ENCODE measurements at places on chromosomes 12 and 14.

DNA sequence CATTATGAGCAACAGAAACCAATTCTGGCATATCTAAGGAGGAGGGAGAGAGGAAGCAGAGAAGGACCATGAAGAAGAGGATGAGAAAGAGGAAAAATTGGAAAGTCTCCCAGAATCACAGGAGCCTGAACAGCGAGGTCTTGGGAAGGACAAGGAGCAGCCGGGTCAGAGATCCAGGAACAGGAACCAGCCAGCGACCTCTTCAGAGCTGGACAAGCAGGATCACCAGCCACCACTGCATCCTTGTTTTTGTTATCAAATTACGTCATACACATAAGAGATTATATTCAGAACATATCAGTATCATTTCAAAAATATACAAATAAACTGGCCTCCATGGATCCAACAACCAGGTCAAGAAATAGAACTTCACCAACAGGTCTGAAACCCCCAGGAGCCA lies 22.1 kb upstream of the BDKRB2 start:
- no peak for DNase-seq

DNA sequence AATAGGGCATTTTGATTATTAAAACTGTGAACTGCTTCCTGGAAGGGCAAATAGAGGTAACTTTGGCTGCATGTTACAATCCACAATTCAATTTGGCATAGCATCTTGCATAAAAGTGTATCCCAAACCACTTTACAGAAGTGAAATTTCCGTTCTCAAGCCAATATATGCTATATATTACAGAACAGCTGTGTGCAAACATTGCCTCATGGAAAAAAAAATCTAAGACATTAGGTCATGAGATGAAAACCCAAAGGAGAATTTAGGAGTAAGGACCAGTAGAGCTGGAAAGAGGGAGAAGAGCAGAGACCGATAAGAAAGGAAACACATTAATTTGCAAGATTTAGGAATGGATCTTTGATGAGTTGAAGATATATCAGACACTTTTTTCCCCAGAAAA lies 239.2 kb downstream of the PAX9 start:
- no peak for DNase-seq

DNA sequence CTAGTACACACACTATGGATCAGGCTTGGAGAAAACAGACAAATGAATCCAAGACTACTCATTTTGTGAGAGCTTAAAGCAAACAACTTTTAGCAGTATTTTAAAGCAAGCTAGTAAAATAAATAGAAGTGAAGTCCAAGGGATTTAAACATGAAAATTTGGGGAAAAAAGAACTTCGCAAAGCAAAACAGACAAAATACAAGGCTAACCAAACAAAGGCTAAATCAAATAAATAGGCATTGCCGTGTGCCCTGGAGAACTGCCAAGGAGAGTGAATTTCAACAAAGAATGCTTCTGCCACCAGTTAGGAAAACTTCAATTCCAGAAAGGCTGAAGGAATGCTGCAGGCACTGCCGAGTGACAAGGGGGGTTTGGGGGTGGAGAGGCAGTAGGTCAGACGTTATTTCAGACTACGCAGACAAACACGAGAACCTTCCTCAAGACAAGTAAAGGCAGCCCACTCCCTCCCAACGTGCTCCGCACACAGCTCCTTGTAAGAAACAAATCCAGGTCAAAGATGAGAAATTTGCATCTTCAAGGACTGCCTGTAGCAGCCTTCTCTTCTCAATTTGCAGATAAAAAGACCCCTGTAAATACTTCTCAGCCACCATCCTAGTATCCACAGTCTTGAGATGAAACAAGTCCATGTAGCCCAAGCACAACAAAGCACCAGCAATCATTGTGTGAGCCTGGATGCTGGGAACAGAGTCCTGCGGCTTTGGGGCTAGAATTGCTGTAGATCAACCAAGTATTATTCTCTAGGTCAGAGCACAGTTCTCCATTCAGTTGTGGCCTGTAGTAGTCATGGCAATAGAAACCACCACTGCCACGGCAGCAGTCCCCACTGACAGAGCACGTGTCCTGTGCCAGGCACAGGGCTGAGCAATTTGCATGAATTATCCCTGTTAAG lies 43.3 kb downstream of the EFCAB11 start:
- DNase-seq = no peak

- DNase-seq = peak; percentile 20
Measured at GRCh38 chr12:70664465-70664881, 27.2 kb upstream of the PTPRB start.
